ENCODE measurements at places on chromosomes 2 and 18.

DNA sequence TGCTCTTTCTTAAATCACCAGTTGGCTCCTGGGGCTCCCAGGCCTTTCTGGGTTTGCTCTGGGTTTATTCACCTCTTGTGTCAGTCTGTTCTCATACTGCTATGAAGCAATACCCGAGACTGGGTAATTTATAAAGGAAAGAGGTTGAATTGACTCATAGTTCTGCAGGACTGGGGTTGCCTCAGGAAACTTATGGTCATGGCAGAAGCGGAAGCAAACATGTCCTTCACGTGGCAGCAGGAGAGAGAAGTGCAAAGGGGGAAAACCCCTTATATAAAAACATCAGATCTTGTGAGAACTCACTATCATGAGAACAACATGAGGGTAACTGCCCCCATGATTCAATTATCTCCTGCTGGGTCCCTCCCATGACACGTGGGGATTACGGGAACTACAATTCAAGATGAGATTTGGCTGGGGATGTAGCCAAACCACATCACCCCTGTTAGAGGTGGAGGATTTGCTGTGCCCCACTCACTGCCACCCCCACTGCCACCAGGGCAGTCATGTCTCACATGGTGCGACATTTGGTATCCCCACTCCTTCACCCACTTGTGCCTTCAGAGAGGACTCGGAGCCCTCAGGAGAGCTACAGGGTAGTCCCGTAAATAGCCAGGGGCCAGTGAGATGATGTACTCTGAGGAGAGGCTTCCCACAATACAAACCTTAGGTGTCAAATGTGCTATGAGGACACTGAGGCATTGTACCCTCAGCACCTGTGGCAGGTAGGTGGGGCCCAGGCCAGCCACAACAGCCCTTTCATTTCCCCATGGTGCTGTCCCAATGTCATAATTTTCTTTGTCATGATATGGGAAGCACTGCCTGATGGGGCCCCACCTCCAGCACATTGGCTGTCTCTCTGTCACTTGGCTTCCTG, 35.7 kb downstream of the CDC42EP3 start:
- peak; percentile 69 for DNase-seq

DNA sequence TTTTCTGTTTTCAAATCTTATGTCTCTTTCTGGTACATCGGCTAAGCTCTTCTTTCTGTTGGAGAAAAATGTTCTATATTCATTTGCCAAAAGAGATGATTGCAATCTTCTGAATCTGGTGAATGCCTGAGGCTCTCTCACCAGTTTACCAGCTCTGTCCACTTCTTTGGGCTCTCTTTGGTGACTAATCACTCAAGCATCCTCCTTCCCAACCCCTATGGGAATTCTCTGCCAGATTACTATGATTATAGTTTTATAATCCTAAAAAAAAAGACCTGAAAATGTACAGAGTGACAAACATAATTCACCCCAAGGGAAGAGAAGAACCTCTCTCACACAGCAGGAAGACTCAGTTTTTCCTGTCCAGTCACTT, 187.3 kb downstream of the CAMKMT start:
- no peak for DNase-seq

GRCh38 chr2:196473617-196474016, 165.9 kb upstream of the CCDC150 start:
- DNase-seq: no peak

DNA sequence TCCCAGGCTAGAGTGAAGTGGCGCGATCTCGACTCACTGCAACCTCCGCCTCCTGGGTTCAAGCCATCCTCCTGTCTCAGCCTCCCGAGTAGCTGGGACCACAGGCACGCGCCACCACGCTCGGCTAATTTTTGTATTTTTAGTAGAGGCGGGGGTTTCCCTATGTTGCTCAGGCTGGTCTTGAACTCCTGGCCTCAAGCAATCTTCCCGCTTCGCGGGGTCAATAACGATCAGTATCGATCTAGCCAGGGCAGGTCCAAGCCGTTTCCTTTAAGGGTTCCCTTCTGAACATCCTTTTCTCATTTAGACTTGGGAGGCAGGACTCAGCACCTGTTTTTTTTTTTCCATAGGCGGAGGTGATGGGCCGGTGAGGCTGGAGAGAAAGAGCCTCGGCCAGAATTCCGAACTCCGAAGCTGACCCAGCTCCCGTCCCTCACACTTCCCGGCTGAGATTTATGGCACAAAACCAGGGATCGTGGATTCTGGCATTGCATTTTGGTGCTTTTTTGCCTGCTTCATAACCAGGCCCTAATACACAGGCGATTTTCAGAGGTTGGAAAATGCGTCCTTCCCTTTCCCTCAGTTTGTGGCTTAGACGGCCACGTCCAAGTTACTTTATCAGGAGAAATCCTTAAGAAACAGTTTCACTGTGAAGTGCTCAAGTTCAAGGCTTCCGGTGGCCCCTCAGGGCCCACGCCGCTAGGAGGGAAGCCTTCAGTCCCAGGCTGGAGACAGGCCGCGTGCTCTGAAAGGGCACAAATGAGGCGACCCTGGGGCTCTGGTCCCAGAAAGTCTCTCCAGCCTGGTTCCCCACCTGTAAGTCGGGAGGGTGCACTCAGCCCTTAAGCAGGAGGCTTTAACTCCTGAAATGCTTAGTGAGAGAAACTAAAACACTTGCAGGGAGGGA, 998 bp upstream of the SLC66A3 start:
- no peak for DNase-seq

DNA sequence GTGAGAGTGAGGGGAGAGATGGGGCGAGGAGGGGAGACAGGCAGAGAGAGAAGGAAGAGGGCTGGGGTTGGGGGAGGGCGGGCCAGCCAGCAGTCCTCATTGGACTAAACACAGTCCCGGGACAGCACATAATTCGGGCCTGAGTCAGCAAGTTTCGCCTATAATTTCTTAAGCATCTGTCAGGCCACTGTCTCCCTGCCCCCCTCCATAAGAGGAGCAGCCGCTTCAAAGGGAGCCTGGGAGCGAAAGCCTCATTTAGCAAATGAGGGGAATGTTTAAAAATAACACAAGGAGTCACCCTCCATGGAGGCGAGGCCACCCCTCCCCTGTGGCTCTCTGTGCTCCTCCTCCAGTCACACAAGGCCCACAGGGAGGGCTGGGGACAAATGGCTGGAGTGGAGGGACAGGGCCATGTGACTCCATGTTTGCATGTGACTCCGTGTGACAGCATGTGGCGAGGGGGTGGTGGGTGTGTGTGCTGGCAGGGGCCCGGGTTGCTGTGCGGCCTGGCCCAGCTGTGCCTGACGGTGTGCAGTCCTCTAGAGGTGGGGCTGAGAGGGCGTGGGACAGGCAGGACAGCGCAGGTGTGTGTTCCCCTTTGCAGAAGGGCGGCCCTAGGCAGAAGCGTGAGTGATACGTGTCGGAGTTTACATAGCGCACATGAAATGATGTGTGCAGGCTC, 162.4 kb downstream of the CELF4 start:
- no peak for DNase-seq

- DNase-seq: no peak
Measured at GRCh38 chr18:8283891-8284585, 325.2 kb upstream of the RAB12 start.

- DNase-seq: peak; percentile 55
Measured at GRCh38 chr2:10407841-10408648, 40.1 kb downstream of the ODC1 start.

GRCh38 chr2:74944987-74945787, 13.3 kb upstream of the POLE4 start:
- DNase-seq: no peak

GRCh38 chr2:114201781-114202180, 240.7 kb upstream of the DPP10 start:
- no peak for DNase-seq

GRCh38 chr2:14530506-14530905, 102.0 kb upstream of the LRATD1 start:
- no peak for DNase-seq

- no peak for DNase-seq
Measured at GRCh38 chr2:74725287-74725686, 71.2 kb downstream of the SEMA4F start.

DNA sequence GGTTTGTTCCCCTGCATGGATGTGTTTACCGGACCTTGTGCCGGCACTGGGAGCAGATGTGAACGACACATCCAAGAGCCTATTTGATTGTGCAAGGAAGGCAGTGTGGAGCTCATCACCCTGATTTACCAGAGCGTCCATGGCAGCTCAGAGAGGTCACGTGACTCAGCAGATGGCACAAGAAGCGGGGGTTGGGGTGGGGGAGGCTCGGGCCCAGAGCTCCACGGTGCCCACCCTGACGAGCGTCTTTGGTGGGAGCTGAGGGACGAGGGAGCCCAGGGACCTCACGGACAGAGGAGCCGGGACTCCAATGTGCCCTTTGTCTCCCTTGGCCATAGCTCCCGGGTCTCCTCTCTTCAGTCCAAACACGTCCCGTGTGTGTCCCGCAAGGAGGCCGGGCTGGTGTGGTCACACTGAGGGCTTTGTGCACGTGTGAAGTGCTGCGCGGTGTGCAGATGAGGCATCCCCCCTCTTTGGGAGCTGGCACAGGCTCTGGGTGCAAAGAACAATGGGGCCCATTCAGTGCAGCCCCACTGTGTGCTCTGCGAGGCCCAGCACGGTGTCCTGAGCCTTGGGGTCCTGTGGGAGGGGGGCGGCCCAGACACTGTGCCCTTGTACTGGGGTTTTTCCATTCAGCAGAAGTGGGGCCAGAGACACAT, 15.5 kb downstream of the KCNIP3 start:
- DNase-seq: no peak

GRCh38 chr18:11980163-11980493, 1.2 kb upstream of the IMPA2 start:
- no peak for DNase-seq

- no peak for DNase-seq
Measured at GRCh38 chr2:189506514-189506976, 65.3 kb downstream of the WDR75 start.

GRCh38 chr2:169871994-169872393, 44.7 kb downstream of the UBR3 start:
- no peak for DNase-seq

GRCh38 chr2:176461098-176461808, 192.0 kb downstream of the MTX2 start:
- no peak for DNase-seq

DNA sequence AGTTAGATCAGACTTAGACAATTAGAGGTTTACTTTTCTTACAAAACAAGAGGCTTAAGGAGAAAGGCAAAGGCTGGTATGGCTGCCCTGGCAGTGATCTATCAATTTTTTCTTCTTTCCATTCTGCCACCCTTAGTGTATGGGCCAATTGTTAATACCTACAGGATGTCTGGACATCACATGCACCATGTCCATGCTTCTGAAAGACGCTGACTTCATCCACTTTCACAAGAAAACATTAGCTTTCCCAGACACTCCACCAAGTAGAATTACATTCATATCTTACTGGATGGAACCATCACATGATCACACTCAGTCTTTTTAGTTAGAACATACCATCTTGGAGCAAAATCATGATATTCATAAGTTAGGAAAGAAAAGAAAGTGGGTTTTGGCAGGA, 120.9 kb downstream of the ARHGAP28 start:
- DNase-seq: no peak

DNA sequence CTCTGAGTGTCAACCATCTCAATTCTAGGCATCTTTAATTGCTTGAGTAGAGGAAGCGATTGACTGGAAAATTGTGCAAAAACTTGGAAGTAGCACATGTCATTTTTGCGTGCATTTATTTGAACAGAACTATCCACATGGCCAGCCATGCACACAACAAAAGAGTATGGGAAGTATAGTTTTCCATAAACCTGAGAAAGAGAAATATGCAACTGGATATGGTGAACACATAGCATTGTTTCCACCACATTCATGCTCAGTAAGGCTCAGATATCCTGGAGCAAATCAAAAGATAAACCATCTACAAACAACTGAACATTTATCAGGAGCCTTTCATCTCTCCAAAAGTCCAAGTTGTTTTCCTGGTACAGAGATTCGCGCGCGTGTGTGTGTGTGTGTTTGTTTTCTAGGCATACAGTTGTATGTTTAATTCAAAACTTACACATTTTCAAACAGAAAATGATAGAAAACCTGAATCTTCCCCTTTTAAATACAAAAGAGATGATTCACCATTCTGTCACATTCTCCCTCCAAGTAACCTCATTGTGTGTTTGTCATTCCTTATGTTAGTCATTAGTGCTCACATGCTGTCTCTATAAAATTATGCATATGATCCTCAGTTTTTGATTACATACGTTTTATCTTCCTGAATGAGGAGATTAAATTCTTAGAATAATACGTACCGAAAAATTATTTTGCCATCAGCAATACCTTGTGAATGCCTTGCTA, 780.4 kb upstream of the NRXN1 start:
- no peak for DNase-seq

All from stimulated activated CD4-positive, alpha-beta T cell treated with anti-CD3 and anti-CD28 coated beads, Interleukin-2, amount 100 ng/mL, for 4 hours (primary cell).